ENCODE measurements at places on chromosomes 13 and 19.
A peak's percentile ranks its signal among the peaks of the same experiment; 100 is the strongest.

DNA sequence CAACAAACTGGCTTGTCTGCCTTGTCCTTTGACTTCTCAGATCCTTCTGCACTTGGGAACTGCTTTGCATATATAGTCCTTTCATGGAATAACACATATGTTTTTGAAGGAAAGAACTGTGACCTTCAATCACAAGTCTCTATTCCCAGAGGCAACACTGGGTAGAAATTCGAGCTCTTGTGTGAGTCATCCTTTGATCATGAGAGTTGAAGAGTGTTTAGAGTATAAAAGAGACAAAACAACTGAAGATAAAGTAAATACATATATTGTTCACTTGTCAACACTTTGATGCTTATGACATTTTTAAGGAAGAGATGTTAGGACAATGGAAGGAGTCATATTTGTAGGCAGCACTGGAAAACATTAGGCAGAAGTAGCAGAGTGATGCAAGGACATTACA is 5.2 kb upstream of the OR7A5 start:
- no peak for DNase-seq

- DNase-seq: no peak
These were observed 1303.6 kb downstream of the UQCRFS1 start for GRCh38 chr19:27909185-27909840.

DNA sequence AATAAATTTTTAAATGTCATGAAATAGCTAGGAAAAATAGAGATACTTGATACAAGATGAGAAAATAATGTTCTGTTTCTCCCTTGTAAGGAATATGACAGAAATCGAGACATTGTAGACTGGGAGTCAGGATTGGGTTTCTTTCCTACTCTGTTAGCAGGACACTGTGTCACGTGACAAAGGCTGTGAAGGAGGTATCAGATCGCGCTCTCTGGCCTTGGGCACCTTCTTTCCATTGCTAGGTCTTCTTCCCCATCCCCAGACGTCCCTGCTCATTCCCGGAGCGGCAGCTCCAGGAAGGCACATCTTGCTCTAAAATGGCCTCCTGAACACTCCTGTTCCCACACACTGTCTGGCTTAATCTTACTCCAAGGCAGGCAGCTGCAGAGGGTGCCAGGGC is 133.4 kb downstream of the TM9SF2 start:
- no peak for DNase-seq

DNA sequence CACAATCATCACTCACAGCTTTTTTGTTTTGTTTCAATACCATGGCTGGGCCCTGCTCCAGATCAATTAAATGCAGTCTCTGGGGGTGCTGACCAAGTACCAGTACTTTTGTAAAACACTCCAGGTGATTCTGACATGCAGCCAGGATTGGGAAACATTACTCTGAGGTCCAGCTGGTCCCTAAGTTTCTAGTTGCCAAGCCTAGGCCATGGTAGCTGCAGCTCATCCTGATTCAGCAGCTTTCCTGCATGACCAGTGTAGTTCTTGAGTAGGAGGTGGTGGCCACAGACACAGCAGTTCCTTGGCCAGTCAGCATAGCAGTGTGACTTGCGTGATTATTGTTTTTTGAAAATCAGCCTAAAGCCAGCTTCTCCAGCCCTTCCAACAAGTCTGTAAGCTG is 859.1 kb downstream of the DIAPH3 start:
- DNase-seq: no peak

DNA sequence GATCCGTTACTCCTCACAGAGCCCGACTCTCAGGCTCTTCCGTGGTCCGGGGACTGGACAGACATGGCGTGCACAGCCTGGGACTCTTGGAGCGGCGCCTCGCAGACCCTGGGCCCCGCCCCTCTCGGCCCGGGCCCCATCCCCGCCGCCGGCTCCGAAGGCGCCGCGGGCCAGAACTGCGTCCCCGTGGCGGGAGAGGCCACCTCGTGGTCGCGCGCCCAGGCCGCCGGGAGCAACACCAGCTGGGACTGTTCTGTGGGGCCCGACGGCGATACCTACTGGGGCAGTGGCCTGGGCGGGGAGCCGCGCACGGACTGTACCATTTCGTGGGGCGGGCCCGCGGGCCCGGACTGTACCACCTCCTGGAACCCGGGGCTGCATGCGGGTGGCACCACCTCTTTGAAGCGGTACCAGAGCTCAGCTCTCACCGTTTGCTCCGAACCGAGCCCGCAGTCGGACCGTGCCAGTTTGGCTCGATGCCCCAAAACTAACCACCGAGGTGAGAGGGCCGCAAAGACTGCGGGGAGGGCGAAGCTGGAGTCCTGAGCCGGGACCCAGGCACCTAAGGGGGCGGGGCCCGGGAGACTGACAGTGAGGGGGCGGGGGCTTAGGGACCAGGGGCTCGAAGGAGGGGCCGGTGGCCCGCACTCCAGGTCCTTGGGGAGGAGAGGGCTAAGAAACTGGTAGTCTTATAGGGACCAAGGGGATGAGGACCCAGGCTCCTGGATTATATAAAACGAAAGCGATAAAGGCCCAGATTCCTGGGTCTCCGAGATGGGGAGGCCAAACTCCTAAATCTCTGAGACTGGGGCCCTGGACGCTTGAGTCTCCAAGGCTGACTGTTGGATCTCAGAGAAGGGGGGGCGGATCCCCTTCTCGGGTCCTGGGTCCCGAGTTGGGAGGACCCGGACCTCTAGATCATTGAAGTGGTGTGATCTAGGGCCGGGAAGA is 2.0 kb downstream of the ETV2 start:
- peak; percentile 77 for DNase-seq

DNA sequence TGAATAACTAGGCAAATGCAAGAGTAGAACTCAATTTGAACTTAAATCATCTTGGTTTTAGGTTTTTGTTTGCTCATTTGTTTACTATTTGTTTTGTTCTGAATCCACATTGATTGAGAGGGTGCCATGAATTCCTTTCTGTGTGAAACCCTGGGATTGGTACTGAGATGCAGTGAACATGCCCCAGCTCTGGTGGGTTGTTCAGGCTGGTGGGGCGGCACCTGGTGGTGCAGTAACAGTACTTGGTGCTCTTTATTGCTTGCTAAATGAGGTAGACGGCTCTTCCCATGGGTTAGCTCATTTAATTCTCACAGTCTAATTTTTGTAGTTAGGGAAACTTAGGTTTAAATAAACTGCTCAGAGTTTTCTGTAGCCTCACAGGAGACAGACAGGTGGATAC is 48.4 kb downstream of the WASF3 start:
- DNase-seq: no peak

- no peak for DNase-seq
These were observed 152.8 kb downstream of the LHFPL6 start for GRCh38 chr13:39450176-39450575.

DNA sequence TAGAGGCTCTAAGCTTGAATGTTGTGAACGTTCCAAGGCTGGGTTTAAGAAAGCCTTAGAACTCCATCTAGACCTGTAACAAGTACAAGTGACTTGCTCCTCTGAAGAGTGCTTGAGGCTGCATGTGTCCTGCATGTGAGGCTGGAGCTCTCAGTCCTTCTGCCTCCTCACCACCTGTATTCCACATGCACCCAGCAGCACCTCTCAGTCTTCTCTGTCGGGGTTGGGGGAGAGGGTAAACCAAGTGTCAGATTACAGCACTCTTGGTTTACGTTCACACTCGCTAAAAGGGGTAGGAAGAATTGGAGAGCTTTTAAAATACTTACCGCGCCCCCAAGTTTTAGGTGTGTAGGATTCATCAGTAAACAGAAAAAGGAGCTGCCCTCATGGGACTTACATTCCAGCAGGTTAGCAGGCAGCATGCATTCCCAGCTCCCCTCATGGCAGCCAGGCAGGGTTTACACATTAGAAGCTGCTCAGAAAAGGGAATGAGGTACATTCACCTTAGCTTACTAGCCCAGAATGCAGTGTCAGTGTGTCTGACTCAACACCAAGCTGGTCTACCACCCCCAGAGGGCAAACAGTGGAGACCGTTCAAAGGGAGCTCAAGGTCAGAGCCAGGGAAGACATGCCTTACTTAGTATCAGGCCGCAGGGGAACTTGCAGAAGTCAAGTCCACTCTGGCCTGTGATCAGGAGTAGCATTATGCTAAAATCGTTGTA is 248.1 kb downstream of the PCCA start:
- DNase-seq: no peak

DNA sequence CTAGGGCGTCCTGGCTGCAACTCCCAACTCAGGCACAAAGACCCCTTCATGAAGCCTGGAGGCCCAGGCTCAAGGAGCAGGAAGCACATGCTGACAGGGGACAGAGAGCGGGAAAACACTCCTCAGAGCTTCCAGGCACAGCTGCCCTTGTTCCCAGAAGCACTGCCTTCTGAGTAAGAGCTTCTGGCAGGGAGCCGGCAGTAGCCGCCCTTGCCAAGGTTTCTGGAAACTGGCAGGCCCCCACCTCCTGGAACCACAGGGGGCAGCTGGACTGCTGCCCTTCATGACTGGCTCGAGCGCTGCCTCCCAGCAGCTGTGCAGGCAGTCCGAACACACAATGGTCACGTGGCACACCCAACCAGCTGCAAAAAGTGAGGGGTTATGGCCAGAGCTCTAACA is 33.6 kb upstream of the EPHX3 start:
- DNase-seq: no peak

DNA sequence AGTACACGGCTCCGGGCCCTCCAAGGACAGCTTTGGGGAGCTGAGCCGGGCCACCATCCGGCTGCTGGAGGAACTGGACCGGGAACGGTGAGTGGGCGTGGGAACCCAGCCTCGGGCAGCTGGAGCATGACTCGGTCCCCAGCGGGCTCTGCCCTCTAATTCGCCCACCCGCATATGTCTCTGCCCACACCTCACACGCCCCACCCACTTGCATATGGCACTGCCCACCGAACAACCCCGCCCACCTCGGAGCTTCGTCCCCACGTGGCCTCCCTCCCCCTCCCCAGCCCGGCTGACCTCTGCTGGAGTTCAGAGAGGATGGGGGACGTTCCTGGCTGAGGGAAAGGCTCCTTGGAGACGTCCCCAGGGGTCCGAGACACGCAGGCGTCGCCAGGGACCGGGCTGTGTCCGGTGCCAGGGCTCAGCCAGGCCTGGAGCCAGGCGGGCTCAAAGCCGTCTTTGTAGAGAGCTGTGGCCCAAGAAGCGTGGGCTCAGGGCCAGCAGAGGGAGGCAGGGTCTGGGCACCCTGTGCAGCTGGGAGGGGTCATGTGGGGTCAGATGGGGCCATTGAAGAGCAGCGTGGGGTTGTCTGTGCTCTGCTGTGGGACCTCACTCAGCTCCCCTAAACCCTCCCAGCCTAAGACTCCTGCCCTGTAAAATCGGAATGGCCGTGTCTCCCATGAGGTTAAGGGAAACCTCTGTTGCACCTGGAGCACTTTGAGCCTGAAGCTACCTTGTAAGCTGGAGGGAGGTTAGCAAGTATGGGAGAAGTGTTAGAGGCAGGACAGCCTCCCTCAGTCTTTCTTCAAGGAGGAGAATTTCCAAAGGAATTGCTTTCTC is 3.8 kb downstream of the APC2 start:
- DNase-seq: no peak

- no peak for DNase-seq
These were observed 358.9 kb downstream of the ITGBL1 start for GRCh38 chr13:101811284-101811839.

DNA sequence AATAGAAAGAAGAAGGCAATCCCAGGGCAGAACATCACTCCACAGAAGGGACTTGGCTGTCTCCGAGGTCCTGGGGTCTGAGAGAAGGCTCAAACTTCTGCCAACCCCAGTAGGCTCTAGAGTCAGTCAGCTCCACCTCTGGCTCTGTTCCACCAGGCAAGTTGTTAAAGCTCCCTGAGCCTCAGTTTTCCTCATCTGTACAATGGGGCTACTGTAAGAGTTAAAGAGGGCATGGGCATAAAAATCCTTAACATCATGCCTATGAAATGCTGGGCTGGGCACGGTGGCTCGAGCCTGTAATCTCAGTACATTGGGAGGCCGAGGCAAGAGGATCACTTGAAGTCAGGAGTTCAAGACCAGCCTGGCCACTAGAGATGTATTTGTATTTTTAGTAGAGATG is 5.1 kb downstream of the UNC13A start:
- DNase-seq: no peak

GRCh38 chr13:101202590-101202989 is 213.7 kb downstream of the NALCN start:
- DNase-seq: no peak

GRCh38 chr13:103188713-103189326 is 122.6 kb upstream of the SLC10A2 start:
- DNase-seq: no peak

DNA sequence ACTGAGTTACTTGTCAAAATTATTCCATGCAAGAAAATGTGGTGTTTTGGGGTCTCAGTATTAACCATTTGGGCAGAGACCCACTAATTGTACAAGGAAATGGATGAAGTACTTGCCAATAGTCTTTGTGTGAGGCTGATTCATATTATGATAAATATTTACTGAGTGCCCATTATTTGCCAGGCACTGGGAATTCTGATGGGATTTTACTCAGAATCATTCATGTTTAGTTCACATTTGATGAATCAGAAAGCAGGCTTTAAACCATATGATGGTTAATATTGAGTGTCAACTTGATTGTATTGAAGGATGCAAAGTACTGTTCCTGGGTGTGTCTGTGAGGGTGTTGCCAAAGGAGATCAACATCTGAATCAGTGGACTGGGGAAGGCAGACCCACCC is 66.2 kb upstream of the SOX21 start:
- DNase-seq: no peak

GRCh38 chr19:35607661-35608060 is 4.9 kb upstream of the HAUS5 start:
- no peak for DNase-seq

DNA sequence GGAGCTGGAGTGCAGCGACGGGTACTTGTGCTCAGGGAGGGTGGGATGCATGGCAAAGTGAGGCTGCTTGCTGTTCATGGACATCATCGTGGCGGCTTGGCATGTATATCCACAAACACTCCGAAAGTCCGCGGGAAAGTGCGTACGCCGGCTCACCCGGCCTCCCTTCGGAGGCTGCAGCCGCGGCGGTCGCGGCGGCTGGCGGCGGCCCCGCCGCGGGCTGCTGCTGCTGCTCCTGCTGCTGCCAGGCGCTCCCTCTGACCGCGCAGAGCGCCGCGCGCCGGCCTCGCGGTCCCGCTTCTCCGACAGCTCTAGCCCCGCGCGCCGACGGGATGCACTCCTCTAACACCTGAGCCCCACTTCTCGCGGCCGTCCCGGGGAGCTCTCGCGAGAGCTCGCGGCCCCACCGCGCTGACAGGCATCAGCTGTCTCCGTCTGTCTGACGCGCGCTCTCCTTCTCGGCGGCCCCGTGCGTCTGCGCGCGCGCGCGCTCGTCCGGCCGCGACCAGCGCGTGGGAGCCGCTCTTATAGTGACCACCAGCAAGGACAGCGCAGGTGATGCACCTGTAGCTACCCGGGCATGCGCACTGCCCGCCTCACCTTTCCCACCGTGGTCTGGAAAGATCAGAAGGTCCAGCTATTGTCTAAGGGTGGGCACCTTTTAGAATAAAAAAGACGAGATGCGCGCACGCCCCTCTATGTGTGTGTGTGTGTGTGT is at the start of gene POU4F1:
Gene POU4F1, minus strand, starts transcription at position 313 of the 718 bp plus-strand sequence. Its CDS starts 226 bp downstream, at position 87.
- DNase-seq: peak; percentile 58

GRCh38 chr13:45327253-45327955 is 13.6 kb downstream of the TPT1 start:
- DNase-seq: no peak

GRCh38 chr13:51153527-51153926 is 42.5 kb upstream of the C13orf42 start:
- DNase-seq: no peak
